CD4-positive, CD25-positive, alpha-beta regulatory T cell (primary cell): ENCODE measurements at places on chromosomes 3 and 15.

GRCh38 chr3:71310359-71310979 is 273.1 kb downstream of the FOXP1 start:
- DNase-seq = no peak
- H3K4me3 ChIP-seq = no peak overlapping the region
- H3K27ac ChIP-seq = peak overlapping the region; percentile 26
- H3K36me3 ChIP-seq = peaks cover 4% of the 10 kb centered on the region
- no peaks in the 10 kb centered on the region for H3K27me3 ChIP-seq

- no peaks in the 10 kb centered on the region for H3K4me1 ChIP-seq
- H3K27ac ChIP-seq = no peak overlapping the region
- H3K27me3 ChIP-seq = peaks cover 6% of the 10 kb centered on the region
- no peak overlapping the region for H3K4me3 ChIP-seq
Measured at GRCh38 chr3:40677321-40677720, 152.6 kb downstream of the ZNF621 start.

- H3K27me3 ChIP-seq = no peaks in the 10 kb centered on the region
- no peaks in the 10 kb centered on the region for H3K4me1 ChIP-seq
- no peak overlapping the region for H3K27ac ChIP-seq
- no peak overlapping the region for H3K4me3 ChIP-seq
- H3K36me3 ChIP-seq = no peaks in the 10 kb centered on the region
Measured at GRCh38 chr15:33907326-33907725, 61.0 kb upstream of the CHRM5 start.

GRCh38 chr3:150778793-150779401 is 15.9 kb upstream of the SIAH2 start:
- H3K4me3 ChIP-seq = no peak overlapping the region
- DNase-seq = no peak
- no peaks in the 10 kb centered on the region for H3K36me3 ChIP-seq
- H3K27me3 ChIP-seq = no peaks in the 10 kb centered on the region
- no peaks in the 10 kb centered on the region for H3K4me1 ChIP-seq

- H3K27ac ChIP-seq = no peak overlapping the region
- DNase-seq = no peak
- H3K4me3 ChIP-seq = no peak overlapping the region
- no peaks in the 10 kb centered on the region for H3K4me1 ChIP-seq
- H3K36me3 ChIP-seq = no peaks in the 10 kb centered on the region
Measured at GRCh38 chr3:107369791-107370190, 7.4 kb upstream of the CCDC54 start.

GRCh38 chr15:51144021-51144532 is 49.4 kb upstream of the TNFAIP8L3 start:
- H3K27me3 ChIP-seq = no peaks in the 10 kb centered on the region
- H3K4me1 ChIP-seq = no peaks in the 10 kb centered on the region
- DNase-seq = no peak
- H3K36me3 ChIP-seq = no peaks in the 10 kb centered on the region
- H3K4me3 ChIP-seq = no peak overlapping the region

- H3K4me1 ChIP-seq = no peaks in the 10 kb centered on the region
- DNase-seq = no peak
- no peaks in the 10 kb centered on the region for H3K36me3 ChIP-seq
- no peak overlapping the region for H3K27ac ChIP-seq
Measured at GRCh38 chr3:54056521-54056920, 65.8 kb upstream of the CACNA2D3 start.
